ENCODE measurements at places on chromosomes 3 and 15.

DNA sequence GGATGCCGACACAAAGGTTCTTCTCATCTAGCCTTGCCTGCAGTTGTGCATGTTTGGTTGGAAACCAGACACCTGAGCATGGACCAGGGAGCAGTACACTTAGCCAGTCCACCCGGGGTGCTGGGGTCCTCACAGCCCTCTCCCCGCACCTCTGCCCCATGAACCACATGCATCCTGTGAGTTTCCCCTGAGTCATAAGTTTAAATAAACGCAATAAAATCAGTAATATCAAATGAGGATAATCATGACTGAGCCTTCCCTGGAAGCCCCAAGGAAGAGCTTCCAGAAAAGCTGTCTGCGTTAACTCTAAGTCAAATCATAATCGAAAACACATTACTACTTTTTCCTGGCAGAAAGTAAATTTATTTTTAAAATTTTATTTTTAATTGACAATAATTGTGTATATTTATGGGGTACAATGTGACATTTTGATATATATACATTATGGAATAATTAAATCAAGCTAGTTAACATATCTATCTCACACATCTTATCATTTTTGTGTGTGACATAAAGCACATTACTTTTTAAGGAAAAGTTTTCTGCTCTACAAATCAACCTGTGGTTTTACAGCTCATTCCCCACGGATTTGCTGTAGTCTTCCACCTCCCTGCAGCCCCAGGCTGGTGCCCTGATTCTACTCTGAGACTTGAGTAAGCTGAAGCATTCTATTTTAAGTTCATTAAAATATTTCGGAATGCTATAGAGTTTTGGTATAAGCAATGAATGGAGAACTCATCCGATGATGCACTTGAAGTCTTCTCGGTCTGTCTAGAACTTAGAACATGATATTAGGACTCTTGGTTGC is 166.0 kb upstream of the EIF1B start:
- peak; percentile 74 for DNase-seq

GRCh38 chr3:41208507-41209220 is 9.4 kb downstream of the CTNNB1 start:
- DNase-seq, result no peak

DNA sequence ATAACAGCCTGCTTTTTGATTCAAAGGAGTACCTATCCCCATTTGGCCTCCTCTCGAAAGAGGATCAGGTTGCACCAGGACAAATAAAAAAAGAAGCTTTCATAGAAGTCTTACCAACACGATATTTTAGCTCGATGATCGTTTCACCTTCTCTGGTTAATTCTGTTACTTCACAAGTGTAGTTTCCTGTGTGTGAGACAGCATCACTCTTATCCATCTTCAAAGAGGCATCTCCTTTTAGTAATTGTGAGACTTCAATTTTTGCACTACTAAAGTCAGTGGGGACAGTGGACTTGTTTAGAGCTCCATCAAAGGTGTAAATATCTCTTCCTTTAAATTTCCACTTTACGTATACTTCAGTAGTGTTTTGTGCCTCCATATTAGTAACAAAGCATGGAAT is 11.0 kb downstream of the CD47 start:
- DNase-seq, result no peak

DNA sequence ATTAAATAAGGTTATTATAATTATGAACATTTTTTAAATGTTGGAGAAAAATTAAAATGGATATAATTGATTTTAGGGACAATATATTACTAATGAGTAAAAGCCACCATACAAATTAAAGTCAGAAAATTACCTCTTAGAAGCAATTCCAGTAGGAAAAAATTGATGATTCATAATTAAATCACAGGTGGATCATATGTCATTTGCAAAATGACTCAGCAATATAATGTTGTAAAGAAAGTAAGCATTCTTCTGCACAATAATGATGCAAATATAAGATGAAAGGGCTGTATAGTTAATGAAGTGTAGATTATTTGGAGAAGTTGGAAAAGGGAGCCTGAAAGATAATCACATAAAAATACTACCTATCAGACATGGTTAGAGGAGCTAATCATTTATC is 25.8 kb downstream of the ZPLD1 start:
- DNase-seq, result peak; percentile 8

- no peak for DNase-seq
These were observed 45.4 kb downstream of the ARHGAP11B start for GRCh38 chr15:30671309-30671708.

DNA sequence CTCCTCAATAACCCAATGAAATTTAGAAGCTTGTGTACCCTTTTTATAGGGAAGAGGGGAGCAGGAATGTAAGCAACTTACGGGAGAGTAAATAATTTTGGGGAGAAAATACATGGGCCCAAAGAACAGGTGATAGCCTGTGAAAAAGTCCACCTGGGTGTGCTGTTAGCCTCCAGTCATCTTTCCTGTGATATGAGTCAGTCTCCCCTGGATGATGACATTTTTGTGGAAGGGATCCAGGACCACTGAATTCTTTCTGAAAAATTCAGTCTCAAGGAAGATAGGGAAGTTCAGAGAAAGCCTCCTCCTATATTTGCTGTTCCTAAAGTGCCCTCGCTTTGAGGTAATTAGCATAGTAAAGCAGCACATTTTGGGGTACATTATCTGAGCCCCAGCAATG is 149.8 kb downstream of the SQOR start:
- DNase-seq, result no peak

DNA sequence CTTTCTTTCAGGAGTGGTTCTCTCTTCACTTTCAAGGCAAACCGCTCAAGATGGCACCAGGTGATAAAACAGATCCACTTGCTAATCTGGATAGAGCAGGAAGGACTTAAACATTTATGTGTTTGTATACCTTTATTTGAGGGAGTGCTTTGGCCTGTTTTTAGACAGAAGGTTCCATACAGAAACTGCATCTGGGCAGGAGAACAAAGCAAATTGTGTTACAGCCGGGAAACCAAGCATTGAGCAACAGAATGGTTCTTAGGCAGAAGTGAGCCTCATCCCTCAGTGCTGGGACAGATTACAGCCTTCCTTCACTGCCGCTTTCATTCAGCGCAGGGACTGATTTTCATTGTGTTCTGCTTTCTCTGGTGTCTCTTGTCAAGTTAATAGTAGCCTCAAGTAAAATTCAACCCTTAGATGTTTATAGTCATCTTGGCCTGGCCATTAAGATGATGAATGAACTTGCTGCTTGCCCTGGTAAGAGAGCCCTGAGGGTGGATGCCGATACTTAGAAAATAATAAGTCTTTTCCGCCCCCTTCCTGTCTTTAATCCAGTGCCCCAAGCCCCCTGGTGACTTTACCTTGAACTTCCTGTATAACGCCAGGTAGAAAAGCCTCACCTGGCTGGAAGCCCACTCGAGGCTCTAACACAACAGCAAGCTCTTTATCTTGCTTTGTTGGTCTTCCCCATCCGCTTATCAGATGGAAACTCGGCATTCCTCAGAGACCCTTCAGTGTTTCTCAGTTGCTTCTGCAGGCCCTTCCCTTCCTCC is 168.0 kb upstream of the CTDSPL start:
- DNase-seq, result no peak

- DNase-seq, result no peak
These were observed 177.5 kb downstream of the RAB11A start for GRCh38 chr15:66046751-66047150.

GRCh38 chr15:88299497-88299896 is 43.0 kb upstream of the NTRK3 start:
- DNase-seq, result no peak

DNA sequence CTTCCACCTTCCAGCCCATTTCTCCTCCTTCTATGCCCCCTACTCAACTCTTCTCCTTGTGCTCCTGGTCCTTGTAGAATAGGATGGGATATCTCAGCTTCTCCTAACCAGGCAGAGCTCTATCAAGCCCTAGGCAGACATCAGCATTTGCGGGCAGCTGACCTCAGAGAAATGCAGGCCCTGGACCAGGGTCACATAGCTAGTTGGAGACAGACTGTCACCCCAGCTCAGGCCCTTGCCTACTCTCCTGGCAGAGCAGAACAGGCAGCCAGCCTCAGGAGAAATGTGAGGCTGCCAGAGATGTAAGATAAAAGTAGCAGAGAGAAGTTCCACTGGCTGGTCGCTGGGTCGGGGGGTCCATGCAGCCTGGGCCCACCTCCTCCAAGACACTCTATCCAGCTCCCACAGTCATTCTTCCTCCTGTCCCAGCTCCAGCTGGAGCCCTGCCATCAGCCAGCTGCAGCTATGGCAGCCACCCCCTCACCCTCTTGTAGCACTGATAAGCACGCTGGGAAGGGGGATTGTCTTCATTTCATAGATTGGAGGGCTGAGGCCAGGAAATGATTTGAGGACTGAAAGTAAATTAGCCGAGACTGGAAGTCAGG is 4.0 kb downstream of the CYP8B1 start:
- DNase-seq, result no peak

DNA sequence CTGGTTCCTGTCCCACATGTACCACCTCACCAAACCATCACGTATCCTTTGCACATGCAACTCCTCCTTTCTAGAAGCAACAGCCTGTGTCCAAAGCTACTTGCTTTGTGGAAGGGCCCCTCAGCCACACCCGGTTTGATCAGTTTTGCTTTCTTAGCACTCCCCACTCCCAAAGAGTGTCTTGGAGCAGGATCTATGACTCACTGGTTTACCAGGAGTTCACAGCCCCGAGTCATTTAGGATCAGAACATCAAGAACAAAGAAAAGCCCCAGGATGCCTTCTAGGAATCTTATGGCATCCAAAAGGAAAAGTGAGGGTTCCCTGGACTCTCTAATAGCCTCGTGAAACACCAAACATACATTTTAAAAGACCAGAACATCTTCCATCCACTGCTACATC is 50.7 kb upstream of the IGF1R start:
- peak; percentile 24 for DNase-seq

DNA sequence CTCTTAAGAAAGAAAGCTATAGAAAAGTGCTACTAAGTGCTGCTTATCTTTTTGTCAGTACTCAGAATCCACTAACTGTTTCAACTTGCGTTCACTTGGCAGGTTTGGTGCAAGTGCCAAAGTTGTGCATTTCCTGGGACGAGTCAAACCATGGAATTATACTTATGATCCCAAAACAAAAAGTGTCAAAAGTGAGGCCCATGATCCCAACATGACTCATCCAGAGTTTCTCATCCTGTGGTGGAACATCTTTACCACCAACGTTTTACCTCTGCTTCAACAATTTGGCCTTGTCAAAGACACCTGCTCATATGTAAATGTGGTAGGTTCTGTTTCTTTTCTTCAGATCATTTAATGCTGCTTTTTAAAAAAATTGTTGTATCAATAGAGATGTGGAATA is 32.6 kb downstream of the GYG1 start:
- no peak for DNase-seq

DNA sequence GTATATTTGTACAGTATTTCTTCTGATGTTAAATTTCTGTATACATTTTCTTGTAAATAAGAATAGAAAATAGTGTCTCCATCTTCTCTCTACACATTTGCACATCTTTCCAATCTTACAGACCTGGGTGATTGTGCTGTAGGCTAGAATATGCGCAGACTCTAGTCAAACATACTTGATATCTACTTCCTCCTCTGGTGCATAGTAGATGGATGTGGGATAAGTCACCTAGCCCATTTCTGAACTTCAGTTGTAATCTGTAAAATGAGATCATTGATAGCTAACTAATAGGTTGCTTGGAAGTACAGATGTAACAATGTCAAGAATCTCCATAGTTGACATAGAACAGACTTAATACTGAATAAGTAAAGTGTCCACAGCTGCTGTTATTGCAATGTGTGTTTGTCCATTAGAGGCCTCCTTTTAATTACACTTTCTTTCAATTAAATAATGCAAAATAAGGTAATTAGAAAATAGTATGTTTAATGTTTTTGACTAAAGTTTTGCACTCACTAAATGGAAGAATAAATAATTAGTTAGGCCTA is 46.7 kb downstream of the ALCAM start:
- DNase-seq, result no peak

- DNase-seq, result peak; percentile 69
These were observed 44.1 kb upstream of the ICE2 start for GRCh38 chr15:60523056-60523455.

GRCh38 chr15:48300038-48300437 is 31.2 kb upstream of the DUT start:
- no peak for DNase-seq

DNA sequence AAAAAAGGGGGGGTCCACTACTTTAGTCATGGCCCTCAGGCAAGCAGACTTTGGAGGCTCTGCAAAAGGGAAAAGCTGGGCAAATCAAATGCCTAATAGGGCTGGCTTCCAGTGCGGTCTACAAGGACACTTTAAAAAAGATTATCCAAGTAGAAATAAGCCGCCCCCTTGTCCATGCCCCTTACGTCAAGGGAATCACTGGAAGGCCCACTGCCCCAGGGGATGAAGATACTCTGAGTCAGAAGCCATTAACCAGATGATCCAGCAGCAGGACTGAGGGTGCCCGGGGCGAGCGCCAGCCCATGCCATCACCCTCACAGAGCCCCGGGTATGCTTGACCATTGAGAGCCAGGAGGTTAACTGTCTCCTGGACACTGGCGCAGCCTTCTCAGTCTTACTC is 15.3 kb downstream of the ZMAT3 start:
- no peak for DNase-seq

DNA sequence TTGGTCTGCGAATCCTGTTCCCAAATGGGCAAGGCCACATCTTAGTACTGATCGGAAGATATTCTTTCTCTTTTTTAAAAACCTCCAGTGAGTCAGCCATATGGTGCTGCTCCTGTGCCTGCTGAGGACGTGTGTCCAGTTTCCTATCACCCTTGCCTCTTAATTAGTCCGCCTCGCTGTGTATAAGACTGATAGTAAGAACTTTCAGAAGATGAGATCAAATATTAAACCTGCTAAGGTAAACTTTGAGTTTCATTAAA is 612 bp downstream of the UBA5 start:
- DNase-seq, result peak; percentile 17

- no peak for DNase-seq
These were observed 12.1 kb downstream of the HEMK1 start for GRCh38 chr3:50581459-50581842.

DNA sequence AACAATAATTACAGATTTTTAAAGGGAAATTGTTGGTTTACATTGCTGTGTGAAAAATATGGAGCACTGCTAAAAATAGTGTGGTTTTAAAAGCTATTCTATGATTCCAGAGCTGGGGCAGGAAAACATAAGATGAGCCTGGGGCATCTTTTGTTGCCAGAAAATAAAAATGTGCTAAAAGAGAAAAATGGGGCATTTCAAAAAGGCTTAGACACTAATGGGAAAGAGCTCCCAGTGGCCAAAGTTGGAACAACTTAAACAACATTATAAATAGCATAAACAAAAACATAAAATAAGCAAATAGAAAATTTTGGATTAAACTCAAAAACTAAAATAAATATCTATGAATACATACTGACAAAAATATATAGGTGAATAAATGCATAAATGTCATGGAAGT is 478.9 kb downstream of the NLGN1 start:
- DNase-seq, result peak; percentile 31

- DNase-seq, result no peak
These were observed 53.9 kb downstream of the CRTC3 start for GRCh38 chr15:90583471-90584252.

DNA sequence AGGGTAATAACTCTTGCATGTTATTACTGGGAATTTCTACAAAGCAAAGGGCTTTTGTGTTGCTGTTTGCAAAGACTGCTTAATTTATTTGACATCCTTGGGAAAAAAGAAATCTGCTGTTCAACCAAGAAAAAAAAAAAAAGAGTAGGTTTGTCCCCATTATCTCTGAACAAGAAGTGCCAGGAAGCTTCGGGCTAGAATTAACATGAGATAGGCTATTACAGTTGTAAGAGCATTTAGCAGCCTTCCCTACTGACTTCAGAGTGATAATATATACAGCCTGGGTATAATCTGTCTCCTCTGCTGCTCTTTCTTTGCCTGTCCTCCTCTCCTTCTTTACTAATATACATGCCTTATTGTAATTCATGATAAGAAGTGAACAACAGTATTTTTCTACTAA is 23.3 kb upstream of the CHMP2B start:
- DNase-seq, result no peak

GRCh38 chr3:183210862-183211341 is 42.2 kb upstream of the B3GNT5 start:
- DNase-seq, result no peak
